ENCODE measurements at places on chromosomes 5 and 9.

- no peak overlapping the region for H3K4me3 ChIP-seq
- DNase-seq, result no peak
- no peak overlapping the region for H3K27ac ChIP-seq
- no peaks in the 10 kb centered on the region for H3K4me1 ChIP-seq
- H3K27me3 ChIP-seq, result peaks cover 21% of the 10 kb centered on the region
Observed at GRCh38 chr9:115148721-115149120, 30.8 kb upstream of the TNC start.

DNA sequence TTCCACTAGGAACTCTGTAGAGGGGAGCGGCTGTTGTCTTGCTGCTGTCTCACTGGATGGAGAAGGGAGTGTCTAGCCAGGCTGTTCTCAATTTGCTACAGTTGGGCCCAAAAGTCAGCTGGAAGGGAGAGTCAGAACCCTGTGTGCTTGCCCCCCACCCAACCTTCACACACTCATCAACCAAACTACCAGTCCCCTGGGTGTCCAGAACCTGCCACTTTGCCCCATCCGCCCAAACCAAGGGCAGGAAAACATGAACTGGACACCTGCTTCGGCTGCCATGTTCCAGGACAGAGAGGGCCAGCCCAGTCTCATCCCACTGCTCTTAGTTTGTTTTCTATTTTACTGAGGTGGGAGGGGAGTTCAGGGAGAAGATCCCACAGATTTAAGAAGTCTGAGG lies 82.1 kb downstream of the S1PR3 start:
- H3K27ac ChIP-seq, result no peak overlapping the region
- H3K4me3 ChIP-seq, result no peak overlapping the region
- H3K27me3 ChIP-seq, result peaks cover 6% of the 10 kb centered on the region

GRCh38 chr5:175471628-175472027 lies 6.7 kb upstream of the SFXN1 start:
- H3K4me1 ChIP-seq, result peaks cover 9% of the 10 kb centered on the region
- H3K27ac ChIP-seq, result no peak overlapping the region
- H3K4me3 ChIP-seq, result no peak overlapping the region
- peaks cover 6% of the 10 kb centered on the region for H3K27me3 ChIP-seq
- no peaks in the 10 kb centered on the region for H3K36me3 ChIP-seq

- H3K4me1 ChIP-seq, result peaks cover 3% of the 10 kb centered on the region
- no peak overlapping the region for H3K27ac ChIP-seq
- H3K27me3 ChIP-seq, result peaks cover 2% of the 10 kb centered on the region
- no peak for DNase-seq
- no peaks in the 10 kb centered on the region for H3K36me3 ChIP-seq
Observed at GRCh38 chr9:36853233-36853632, 180.8 kb downstream of the PAX5 start.

DNA sequence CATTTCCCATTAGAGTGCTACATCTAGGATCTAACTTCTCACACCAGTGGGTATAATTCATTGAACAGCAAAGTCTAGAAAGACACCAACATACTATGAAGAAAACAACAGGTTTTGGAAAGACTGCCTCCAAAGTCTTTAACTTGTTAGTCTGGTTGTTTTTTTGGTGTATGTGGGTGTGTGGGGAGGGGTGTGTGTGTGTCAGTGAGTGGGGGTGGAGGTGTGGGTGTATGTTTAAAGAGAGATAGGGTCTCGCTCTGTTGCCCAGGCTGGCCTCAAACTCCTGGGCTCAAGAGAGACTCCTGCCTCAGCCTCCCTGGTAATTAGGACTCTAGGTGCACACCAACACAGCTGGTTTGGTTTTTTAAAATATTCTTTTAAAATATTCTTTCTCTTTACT lies 59.7 kb downstream of the AP3B1 start:
- no peak for DNase-seq
- peaks cover 7% of the 10 kb centered on the region for H3K4me1 ChIP-seq
- H3K27ac ChIP-seq, result no peak overlapping the region
- no peak overlapping the region for H3K4me3 ChIP-seq
- peaks cover 9% of the 10 kb centered on the region for H3K36me3 ChIP-seq
- no peaks in the 10 kb centered on the region for H3K27me3 ChIP-seq

GRCh38 chr5:14442536-14442935 lies 139.1 kb upstream of the OTULINL start:
- no peaks in the 10 kb centered on the region for H3K36me3 ChIP-seq
- H3K4me3 ChIP-seq, result no peak overlapping the region
- H3K4me1 ChIP-seq, result peaks cover 13% of the 10 kb centered on the region
- H3K27me3 ChIP-seq, result no peaks in the 10 kb centered on the region
- no peak overlapping the region for H3K27ac ChIP-seq
- DNase-seq, result no peak

- H3K27me3 ChIP-seq, result no peaks in the 10 kb centered on the region
- no peaks in the 10 kb centered on the region for H3K4me1 ChIP-seq
- H3K27ac ChIP-seq, result no peak overlapping the region
- no peaks in the 10 kb centered on the region for H3K36me3 ChIP-seq
- no peak overlapping the region for H3K4me3 ChIP-seq
Observed at GRCh38 chr9:1948541-1948940, 66.6 kb upstream of the SMARCA2 start.

- H3K36me3 ChIP-seq, result no peaks in the 10 kb centered on the region
- no peaks in the 10 kb centered on the region for H3K27me3 ChIP-seq
- no peaks in the 10 kb centered on the region for H3K4me1 ChIP-seq
- no peak for DNase-seq
Observed at GRCh38 chr5:167158588-167158987, 1132.9 kb upstream of the WWC1 start.

DNA sequence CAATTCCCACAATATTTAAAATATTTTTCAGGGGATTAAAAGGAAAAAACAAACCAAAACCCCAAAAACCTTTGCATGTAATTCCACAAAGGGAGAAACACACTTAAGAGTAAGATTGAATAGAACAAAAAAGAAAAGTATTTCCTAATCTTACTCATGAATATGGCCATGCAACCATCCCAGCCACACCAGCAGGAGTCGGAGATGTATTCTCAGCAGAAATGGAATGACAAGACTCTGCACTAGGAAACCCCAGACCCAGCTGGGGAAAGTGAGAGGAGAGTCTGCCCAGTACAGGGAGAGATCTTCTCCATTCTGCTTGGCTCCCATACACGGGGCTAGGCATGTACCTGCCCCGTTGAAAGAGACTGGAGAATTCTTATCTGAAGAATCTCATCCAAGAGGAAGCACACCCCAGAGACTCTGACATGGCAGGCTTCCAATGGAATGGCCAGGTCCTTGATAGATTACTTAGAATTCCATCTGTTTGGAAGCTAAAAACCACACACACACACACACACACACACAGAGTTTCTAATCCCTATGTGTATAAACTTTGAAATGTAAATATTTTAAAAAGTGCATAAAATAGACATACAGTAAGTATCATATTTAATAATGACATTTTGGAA lies 118.8 kb downstream of the GADD45G start:
- no peak overlapping the region for H3K4me3 ChIP-seq
- DNase-seq, result no peak
- H3K27ac ChIP-seq, result no peak overlapping the region
- peaks cover 2% of the 10 kb centered on the region for H3K4me1 ChIP-seq

DNA sequence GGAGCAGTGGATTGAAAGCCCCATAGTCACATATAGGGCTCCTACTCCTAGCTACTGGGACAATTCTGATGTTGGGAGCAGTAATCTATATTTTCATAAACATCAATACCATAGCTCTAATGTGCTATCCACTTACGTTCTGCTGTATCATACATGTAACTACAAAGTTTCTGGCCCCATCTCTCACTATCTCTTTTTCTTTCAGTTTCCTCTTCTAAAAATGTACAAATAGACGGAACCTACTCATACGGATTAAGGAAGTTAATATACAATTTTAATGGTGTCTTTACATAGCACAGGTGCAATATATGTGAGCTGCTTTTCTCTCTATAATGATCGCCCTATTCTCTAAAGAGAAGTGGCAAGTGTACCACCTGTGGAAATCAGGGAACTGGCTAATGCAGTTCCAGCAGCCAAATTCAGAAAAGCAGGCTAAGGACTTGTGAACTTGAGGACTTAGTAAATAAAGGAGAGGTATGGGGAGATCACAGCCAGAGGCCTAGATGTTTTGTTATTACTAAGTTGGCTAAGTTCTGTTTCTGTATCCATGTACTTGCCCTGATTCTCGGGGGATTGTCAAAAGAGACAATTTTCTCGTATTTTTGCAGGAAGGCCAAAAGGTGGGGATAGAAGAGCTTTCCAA lies 1021.9 kb downstream of the CDH12 start:
- no peaks in the 10 kb centered on the region for H3K27me3 ChIP-seq
- H3K4me3 ChIP-seq, result no peak overlapping the region

DNA sequence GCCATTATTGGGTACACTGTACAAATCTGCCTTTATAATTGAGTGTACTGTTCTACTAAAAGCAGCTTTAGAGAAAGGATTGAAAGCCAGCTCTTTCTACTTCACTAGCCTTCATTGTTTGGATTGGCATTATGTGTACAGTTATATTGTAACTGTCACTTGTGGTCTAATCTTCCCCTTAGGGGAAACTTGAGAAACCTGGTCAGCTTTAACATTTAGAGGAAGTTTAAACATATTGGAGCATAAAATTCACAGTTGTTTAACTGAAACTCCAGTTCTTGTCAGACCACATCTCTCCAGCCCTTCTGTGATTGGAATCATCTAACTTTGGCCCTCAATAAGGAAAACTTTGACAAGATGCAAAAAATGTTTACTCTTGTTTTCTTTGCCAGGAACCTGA lies 24.6 kb downstream of the PIK3R1 start:
- no peak overlapping the region for H3K4me3 ChIP-seq
- H3K27me3 ChIP-seq, result no peaks in the 10 kb centered on the region
- peak overlapping the region; percentile 78 for H3K27ac ChIP-seq
- no peak for DNase-seq

- H3K27me3 ChIP-seq, result no peaks in the 10 kb centered on the region
- H3K4me1 ChIP-seq, result peaks cover 32% of the 10 kb centered on the region
- DNase-seq, result no peak
- H3K36me3 ChIP-seq, result peaks cover 2% of the 10 kb centered on the region
- H3K27ac ChIP-seq, result no peak overlapping the region
Observed at GRCh38 chr5:149961957-149962409, 1.4 kb downstream of the SLC26A2 start.

DNA sequence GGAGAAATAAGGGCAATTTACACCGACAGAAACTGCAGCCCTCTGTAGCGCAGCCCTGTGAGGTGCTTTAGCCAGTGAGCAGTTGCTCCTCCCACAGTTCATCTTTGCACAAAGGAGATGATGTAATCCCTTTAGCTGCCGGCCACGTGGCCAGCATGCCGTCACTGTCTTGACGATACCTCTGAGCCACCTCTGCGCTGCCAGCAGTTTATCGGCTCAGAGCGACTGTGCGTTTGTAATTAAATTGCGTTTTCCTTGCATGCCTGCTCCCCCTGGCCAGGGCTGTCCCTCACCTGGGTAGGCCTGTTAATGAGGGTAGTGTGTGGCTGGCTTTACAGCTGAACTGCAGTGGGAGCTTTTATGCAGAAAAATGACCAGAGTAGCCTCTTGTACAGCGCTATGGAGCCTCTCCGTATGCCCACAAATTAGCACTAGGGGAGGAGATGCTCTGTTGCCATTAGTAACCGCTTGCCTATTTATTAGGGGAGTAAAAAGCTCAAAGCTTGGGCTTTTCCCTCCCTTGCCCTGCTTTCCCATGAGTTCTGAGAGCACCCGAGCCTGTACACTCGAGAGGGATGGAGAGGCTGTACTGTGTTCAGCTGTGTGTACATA lies 107.0 kb downstream of the TRIO start:
- H3K27ac ChIP-seq, result no peak overlapping the region
- no peak for DNase-seq
- H3K27me3 ChIP-seq, result peaks cover 1% of the 10 kb centered on the region
- no peak overlapping the region for H3K4me3 ChIP-seq

DNA sequence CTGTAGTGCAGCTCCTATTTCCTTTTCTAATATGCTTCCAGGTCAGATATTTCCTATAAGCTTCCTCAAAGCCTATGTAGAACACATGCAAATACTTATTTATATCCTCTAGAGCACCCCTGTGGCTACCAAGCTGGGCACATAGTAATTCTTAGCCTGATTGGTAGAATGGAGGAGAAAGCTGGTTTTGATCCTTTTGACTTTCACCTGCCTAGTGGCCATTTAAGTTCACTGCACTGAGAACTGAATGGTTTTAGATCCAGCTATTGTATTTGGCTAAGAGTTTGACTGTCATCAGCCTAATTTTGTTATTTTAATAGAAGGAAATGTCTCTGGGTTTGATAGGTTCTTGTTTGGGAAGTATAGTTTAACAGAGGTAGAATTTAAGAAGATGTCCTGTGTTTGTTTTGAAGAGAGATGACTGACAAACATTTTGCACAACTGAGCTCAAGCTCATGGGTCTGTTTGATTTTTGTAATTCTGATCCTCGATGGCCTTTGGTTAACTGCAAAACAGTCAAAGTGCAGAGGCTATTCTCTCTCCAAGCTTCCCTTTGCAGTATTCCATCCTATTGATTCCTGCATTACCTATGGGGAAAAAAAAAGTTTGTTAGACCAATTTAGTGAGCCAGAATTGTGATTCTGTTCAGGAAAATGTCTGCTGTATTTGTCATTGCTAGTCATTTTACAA lies 85.4 kb downstream of the KCNN2 start:
- no peak overlapping the region for H3K27ac ChIP-seq
- no peak overlapping the region for H3K4me3 ChIP-seq
- H3K4me1 ChIP-seq, result peaks cover 2% of the 10 kb centered on the region

DNA sequence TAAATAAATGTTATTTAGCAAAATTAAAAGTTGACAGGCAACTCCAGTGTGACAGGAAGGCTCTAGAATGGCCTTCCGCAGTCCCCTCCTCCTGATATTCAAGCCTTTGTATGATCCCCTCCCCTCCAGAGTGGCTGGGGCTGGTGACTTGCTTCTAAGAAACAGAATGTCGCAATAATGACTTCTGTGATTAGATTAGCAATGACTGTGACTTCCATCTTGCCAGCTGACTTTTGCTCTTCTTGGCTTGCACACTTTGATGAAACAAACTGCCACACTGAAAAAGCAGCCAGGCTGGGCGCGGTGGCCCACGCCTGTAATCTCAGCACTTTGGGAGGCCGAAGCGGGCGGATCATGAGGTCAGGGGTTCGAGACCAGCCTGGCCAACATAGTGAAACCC lies 106.5 kb upstream of the LARP1 start:
- H3K4me1 ChIP-seq, result peaks cover 15% of the 10 kb centered on the region
- H3K27me3 ChIP-seq, result peaks cover 19% of the 10 kb centered on the region
- H3K4me3 ChIP-seq, result no peak overlapping the region
- no peaks in the 10 kb centered on the region for H3K36me3 ChIP-seq

DNA sequence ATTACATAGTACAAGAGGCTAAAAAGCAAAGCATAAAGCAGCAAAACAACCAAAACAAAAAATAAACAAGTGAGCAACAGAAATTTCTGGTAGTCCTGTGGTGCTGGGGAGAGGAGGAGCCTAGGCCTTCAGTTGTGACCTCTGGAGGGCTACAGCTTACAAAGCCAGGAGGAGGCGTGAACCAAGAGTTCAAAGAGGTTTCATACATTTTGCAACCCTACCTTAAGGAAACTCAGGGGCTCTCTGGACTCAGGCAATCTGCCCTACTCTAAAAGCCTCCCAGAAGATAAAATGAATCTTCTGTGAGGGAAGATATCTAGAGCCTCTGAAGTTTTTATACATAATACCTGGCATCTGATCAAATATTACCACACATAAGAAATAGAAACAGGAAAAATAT lies 187.4 kb downstream of the AGTPBP1 start:
- H3K4me3 ChIP-seq, result no peak overlapping the region
- no peak for DNase-seq
- H3K27ac ChIP-seq, result no peak overlapping the region
- no peaks in the 10 kb centered on the region for H3K27me3 ChIP-seq

Data from activated CD4-positive, alpha-beta T cell treated with anti-CD3 and anti-CD28 coated beads for 36 hours (primary cell).